ENCODE measurements at places on chromosomes 11 and 22. TPM values are rescaled to one million over a fixed set of nuclear protein-coding genes. Genes with fewer than 3 reads are reported as not detected.

TRIM49 gene
- total RNA-seq, result not detected

DRD2 gene
- total RNA-seq, result not detected

OR51I1 gene
- not detected for total RNA-seq

DLAT gene
- 27.0 TPM for total RNA-seq

GAL3ST3 gene
- total RNA-seq, result not detected

BANF1 gene
- total RNA-seq, result 502 TPM

UPK3A gene
- not detected for total RNA-seq

KIF18A gene
- total RNA-seq, result 15.2 TPM

TNNT3 gene
- total RNA-seq, result not detected

PGA5 gene
- total RNA-seq, result not detected

INS gene
- total RNA-seq, result not detected

CNGA4 gene
- total RNA-seq, result 0.18 TPM

OR4D5 gene
- total RNA-seq, result not detected

OR52N4 gene
- total RNA-seq, result not detected

MISFA gene
- total RNA-seq, result 2.0 TPM

MUC6 gene
- not detected for total RNA-seq

WT1 gene
- total RNA-seq, result 5.9 TPM

KDM4F gene
- not detected for total RNA-seq

OR52B4 gene
- not detected for total RNA-seq

NUP50 gene
- 28.9 TPM for total RNA-seq

SYT7 gene
- total RNA-seq, result 1.1 TPM

MMP10 gene
- total RNA-seq, result 0.95 TPM

SCGB1D2 gene
- total RNA-seq, result not detected

FAM118A gene
- 8.0 TPM for total RNA-seq

POTEH gene
- total RNA-seq, result not detected

SAC3D1 gene
- total RNA-seq, result 50.2 TPM

TMA7B gene
- total RNA-seq, result not detected

CDC42BPG gene
- total RNA-seq, result 1.6 TPM

MMP1 gene
- 1.2 TPM for total RNA-seq

CASP4 gene
- total RNA-seq, result 9.0 TPM

HOATZ gene
- total RNA-seq, result not detected

BBS1 gene
- 8.8 TPM for total RNA-seq

GLB1L2 gene
- 1.8 TPM for total RNA-seq

APOBEC3G gene
- not detected for total RNA-seq

FGF4 gene
- total RNA-seq, result not detected

KRTAP5-8 gene
- total RNA-seq, result not detected

SHISAL1 gene
- 7.4 TPM for total RNA-seq

OSBP gene
- 29.6 TPM for total RNA-seq

MS4A12 gene
- not detected for total RNA-seq

BCO2 gene
- total RNA-seq, result 0.79 TPM

OLFML1 gene
- total RNA-seq, result not detected

ENTHD1 gene
- total RNA-seq, result not detected

PGM2L1 gene
- 13.2 TPM for total RNA-seq

GUCD1 gene
- 42.1 TPM for total RNA-seq

SLC22A12 gene
- total RNA-seq, result not detected

SLC22A8 gene
- not detected for total RNA-seq

SH3BP1 gene
- total RNA-seq, result 2.4 TPM

OR9G4 gene
- total RNA-seq, result not detected

ROBO4 gene
- not detected for total RNA-seq

Data from A549 treated with CpdA at 1 μM for 4 hours (cell line).